ENCODE measurements at places on chromosomes 6 and 20.

DNA sequence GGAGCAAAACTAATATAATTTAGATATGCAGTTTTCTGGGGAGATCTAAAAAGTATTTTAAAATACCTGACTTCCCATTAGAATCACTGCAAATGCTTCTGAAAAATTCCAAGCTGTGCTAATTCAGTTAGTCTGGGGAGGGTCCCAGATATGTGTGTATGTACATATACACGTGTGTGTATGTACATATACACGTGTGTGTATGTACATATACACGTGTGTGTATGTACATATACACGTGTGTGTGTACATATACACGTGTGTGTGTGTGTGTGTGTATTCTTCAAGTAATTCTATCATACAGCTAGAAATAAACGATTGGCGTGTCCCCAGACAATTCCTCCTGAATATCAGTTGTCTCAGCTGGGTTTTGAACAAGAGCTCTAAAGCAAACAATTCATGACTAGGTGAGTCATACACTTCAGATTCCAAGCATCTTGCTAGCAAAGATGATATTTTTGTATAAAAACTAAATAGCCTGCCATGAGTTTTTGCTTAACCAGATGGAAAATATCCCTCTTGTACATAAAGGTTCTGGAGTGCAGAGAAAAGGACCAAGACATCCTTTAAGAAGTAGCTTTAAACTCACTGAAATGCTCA, 58.2 kb downstream of the SPACA1 start:
- no peak for DNase-seq

DNA sequence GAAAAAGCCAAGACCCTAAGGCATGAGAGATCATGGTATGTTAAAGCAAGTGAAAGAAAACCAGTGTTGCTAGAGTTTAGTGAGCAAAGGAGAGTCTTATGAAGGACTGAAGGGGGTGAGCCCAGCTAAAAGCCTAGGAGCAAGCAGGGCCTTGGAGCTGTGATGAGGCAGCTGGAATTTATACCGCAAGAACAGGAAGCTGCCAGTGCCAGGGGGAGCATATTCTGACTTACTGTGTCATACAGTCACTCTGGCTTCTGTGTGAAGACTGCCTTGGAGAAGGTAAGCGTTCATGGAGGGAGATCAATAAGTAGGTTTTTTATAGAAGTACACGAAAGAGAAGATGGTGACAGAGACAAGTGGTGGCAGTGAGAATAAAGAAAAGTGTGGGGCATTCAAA, 308.9 kb upstream of the THEMIS start:
- DNase-seq, result no peak

DNA sequence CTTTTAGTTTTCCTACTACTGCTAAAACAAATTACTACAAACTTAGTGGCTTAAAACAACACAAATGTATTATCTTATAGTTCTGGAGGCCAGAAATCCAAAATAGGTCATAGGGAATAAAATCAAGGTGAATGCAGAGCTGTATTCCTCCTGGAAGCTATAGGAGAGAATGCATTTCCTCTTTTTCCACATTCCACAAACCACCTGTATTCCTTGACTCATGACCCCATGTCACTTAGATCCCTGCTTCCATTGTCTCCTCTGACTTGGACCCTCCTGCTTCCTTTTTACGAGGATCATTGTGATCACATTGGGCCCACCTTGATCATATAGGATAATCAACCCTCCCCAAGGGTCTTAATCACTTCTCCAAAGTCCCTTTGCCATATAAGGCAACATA, 200.8 kb downstream of the KCNQ5 start:
- DNase-seq, result no peak

DNA sequence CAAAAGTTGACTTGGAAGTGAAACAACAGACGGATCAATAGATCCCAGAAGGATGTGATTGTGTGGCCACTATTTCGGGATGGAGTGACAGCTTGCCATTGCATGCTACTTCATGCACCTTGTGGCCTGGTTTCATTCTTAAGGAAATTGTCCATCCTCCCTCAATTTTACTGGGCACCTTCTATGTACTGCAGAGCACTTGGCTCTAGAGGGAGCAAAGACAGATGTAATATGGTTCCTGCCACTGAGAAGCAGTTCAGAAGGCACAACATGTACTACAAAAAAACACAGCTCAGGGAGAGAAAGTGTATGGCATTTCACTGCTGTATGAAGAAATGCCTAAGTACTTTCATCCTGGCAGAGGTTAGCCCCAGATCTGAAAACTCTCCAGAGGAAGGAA, 91.9 kb downstream of the FOXA2 start:
- no peak for DNase-seq

DNA sequence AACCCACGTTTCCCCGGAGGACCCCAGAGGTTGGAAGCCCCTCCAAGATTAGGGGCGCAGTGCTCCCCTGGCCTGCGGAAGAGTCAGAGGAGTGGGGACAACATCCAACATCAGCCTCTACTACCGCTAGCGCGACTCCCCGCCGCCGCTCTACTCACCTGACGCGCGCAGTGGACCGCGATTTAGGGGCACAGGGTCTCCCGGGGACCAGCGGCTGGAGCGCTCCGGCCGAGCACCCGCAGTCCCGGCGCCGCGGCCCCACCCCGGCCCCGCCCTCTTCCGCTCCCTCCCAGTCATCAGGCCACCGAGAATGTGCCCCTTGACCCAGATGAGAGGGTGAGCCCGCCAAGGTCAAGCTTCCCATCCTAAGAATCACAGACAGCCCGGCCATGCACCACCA, at the start of gene ZFP57:
ZFP57 (minus strand) TSS at position 249 of the 400 bp plus-strand sequence. CDS start 4,149 bp downstream, outside the sequence.
- no peak for DNase-seq

GRCh38 chr20:20881808-20882207, 169.4 kb upstream of the RALGAPA2 start:
- no peak for DNase-seq

DNA sequence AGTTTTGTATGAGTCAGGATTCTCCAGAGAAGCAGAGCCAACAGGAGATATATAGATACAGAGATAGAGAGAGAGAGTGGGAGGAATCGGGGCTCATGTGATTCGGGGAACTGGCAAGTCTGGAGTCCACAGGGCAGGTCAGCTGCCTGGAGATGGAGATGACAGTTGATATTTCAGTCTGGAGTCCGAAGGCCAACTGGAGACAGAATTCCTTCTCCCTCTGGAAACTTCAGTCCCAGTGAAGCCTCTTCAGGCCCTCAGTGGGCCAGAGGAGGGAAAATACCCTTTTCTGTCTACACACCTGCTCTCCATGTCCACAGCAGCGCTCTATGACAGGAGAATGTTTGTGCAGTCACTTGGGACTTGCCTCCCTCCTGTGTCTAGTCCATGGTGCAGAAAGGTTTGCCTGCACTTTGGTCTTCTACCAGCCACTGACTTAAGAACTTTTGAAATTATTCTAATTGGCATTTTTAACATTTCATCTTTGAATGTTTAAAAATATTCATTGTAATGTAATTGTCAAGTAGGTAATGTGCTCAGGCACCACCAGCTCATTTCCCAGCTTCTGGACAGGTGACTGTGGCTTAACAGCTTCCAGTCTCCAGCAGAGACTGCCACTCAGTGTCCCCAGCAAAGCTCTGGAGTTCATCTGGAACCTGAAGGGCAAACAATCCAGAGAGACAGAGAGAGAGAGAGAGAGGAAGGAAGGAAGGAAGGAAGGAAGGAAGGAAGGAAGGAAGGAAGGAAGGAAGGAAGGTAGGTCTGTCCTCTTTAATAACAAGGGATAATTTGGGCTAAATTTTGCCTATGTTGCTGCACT, 43.8 kb upstream of the AFDN start:
- no peak for DNase-seq

- no peak for DNase-seq
These were observed 28.4 kb upstream of the BTN3A2 start for GRCh38 chr6:26336355-26337198.

DNA sequence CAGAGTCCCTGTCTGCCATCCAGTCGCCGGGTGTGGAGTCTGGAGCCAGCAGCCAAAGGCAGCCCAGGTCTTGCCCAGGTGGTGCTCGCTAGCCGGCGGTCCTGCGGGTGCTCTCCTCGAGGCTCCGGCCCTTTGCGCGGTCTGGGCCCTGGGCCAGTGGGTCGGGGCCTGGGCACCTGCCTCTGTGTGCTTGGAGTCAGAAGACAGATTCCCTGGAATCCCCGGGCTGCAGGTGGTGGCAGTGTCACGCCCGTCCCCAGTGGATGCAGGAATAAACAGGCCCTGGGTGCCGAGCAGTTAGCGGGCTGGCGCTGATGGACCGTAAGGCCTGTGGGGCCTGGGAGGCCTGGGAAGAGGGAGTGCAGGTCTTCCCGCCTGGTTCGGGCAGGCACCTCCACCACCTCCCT, 5.3 kb downstream of the SS18L1 start:
- no peak for DNase-seq

- DNase-seq, result no peak
These were observed 28.9 kb downstream of the TPD52L1 start for GRCh38 chr6:125182237-125183008.

GRCh38 chr20:3190681-3191111, 13.8 kb downstream of the DDRGK1 start:
- no peak for DNase-seq

DNA sequence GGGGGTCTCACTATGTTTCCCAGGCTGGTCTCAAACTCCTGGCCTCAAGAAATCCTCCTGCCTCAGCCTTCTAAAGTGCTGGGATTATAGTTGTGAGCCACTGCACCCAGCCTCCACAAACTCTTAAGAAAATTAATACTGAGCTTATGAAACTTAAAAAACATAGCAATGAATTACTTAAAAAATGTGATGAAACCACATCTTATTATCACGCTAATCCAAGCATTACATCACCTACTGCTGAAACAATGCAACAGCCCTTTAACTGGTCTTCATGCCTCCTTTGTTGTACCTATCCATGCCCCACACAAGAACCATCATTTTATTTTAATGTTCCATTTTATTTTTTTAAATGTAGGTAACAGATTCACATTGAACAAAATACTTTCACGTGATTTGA, 24.9 kb downstream of the SESN1 start:
- DNase-seq, result no peak

- DNase-seq, result no peak
These were observed 11.8 kb downstream of the ZBTB24 start for GRCh38 chr6:109471105-109471810.

DNA sequence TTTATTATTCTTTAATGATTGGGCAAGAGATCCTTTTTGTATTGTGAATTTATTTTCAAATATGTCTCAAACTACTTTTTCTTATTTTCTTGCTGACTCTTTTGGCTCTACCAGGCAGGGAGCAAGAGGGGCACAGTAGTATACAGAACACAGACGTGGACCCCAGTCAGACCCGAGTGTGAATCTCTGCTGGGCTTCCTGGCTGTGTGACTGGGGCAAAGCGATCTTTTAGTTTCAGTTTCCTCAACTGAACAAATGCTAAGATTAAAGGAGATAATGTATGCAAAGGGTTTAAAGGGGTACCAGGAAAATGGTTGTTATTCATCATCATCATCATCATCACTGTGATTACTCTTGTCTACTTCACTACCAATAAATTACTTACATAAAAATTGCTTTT, 317.5 kb downstream of the HIVEP2 start:
- no peak for DNase-seq

DNA sequence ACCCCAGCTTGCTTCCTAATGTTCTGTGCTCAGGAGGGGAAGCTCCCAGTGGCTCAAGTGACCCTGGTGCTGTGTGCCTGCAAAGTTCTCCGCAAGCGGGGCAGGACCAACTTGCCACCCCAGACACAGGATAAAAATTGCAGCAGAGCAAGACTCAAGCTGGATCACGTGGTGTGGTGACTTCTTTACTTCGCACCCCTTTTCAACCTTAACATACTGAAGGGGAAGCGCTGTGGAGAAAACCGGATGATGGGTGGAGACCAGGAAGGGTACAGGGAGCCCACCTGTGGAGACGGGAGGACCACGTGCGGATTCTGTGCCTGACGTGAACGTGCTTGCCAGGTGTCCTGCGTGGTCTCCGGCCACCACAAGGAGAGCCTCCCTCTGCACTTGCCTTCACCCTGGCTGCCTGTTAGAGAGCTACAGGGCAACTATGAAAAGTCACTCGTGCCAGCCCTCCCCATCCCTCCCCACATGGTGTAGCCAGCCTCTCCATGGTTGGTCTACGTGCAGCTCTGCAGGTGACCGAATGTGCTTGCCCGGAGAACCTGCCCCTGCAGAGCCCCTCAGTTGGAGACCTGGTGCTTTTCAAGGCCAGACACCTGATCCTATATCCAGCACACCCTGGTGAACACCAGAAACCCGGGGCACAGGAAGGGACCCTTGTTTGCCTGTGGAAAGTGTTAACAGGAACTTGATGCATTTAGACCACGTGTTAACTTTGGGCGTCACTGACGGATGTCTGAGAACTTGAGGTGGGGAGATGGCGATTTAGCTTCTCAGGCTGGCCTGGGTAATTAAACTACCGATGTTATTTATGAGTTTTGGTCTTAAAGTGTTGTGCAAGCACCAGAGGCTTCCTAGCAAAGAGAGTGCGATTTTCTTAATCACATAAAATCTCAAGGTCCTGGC, 23.9 kb upstream of the DACT2 start:
- DNase-seq, result no peak

GRCh38 chr6:153149891-153150290, 18.8 kb upstream of the RGS17 start:
- no peak for DNase-seq

GRCh38 chr6:105519954-105520353, 117.1 kb upstream of the PREP start:
- no peak for DNase-seq
